ENCODE measurements at places on chromosomes 7 and 10.

DNA sequence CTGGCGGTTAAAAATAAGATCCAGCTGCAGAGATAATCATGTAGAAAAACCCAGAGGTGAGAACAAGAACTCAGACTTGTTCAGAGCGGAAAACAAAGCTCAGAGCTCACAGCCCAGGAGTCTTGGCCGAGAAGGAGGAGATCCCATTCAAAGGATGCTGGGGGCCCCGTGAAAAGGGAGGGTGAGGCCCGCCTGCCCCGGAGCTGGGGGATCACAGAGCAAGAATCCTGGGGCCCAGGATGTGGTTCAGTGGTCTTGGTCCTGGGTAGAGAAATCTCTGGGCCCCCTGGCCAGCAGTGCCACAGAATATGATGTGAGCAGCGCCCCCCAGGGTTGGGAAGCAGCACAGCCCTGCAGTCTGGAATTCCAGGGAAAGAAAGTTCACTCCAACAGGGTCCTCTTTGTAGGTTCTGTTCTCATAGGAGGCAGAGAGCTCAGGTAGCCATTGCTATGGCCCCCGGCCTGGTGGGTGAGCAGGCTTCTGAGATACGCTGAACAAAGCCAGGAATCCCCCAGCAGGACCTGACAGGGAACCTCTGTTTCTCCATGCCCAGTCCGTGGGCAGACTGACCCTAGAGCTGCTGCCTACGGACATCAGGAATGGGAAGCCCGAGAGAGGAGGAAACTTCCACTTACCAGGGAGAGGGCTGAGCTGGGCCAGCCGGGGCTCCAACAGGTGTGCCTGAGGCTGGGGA, 77.7 kb upstream of the GNA12 start:
- DNase-seq, result no peak

- DNase-seq, result no peak
Measured at GRCh38 chr10:66999762-67000545, 74.1 kb downstream of the LRRTM3 start.

DNA sequence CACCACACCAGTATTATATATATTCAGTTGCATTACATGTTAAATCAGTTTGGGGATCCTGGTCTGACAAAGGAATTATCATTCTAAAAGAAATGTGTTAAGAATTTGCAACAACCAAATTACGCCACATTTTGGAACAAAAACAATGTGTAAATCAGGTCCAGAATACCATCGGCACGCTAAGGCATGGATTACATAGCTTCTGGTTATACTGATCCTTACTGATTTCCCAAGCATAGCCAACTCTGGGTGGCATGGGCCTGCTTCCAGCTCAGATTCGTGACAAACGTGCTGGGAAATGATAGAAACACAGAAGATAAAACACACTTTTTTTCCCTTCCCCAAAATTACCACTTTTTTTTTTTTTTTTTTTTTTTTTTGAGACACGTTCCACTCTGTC, 660.0 kb downstream of the SORCS1 start:
- DNase-seq, result no peak

- DNase-seq, result no peak
Measured at GRCh38 chr7:127879436-127879835, 151.8 kb downstream of the LRRC4 start.

DNA sequence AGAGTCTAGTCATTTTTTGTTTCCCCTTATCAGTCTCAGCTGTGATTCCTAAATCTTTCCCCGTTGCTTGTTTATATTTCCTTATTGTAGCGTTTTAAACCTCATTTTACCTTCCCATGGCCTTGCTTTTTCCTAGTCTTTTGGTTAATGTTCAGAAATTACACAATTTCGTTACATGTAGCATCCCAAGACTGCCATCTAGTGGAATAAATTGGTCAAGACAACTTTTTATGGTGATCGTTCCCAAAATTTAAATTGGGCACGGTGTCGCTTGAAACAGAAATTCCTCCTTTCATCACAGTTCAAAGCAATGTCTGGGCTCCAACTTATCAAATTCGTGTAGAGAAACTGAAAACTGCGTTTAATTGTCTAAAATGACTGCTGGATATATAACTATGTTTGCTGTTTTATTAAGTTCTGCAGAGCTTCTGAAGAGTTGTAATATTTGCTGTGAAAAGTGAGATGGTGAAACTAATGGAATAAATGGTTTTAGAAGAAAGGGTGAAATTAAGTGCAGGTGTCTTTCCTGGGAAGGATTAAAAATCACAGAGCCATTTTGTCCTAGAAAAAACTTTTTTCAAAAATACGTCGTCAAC, 370.2 kb downstream of the PHF14 start:
- no peak for DNase-seq

- no peak for DNase-seq
Measured at GRCh38 chr10:1444826-1445225, 292.5 kb downstream of the ADARB2 start.

DNA sequence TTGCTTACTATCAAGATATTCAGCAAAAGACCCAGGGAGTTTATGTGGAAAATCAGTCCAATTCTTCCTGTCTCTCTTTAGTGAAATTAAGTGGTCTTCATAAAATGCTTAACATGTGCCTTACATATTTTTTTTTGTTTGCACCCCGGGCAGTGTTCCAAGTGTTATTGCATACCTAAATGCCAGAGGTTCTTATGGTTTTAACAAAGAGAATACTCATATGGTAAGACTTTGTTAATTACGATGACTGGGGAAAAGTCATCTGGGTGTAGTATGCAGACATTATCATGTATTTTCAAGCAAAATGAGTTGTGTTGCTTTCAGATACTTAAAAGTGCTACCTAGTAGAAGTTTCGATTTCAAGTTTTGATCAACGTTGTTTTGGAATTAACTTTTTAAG, 82.6 kb downstream of the PRKG1 start:
- DNase-seq, result no peak

DNA sequence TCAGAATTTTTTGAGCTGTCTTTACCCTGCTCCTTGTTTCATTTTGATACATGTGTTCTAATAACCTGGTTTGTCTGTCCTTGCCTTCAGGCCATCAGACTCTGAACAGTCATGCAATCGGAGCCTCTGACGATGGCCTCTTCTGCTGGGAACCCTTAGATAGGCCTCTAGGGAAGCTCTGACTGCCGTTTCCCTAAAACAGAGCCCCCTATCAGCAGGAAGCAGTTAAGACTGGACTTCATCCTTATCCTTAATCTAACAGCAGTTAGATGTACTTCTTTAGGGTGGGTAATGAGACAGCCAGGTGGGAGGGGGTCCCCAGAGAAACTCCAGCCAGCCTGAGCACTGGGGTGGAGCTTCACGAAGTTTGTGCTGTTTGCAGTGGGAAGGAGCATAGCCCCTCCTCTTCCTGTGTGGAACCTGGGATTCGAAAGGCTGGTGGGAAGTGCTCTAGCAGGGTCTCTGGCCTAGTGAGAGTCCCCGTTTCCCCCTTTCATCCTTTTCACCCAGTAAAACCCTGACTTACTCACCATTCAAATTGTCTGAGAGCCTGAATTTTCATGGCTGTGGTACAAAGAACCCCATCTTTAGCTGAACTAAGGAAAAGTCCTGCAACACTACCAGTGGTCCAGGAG, 28.4 kb upstream of the SORCS3 start:
- no peak for DNase-seq

DNA sequence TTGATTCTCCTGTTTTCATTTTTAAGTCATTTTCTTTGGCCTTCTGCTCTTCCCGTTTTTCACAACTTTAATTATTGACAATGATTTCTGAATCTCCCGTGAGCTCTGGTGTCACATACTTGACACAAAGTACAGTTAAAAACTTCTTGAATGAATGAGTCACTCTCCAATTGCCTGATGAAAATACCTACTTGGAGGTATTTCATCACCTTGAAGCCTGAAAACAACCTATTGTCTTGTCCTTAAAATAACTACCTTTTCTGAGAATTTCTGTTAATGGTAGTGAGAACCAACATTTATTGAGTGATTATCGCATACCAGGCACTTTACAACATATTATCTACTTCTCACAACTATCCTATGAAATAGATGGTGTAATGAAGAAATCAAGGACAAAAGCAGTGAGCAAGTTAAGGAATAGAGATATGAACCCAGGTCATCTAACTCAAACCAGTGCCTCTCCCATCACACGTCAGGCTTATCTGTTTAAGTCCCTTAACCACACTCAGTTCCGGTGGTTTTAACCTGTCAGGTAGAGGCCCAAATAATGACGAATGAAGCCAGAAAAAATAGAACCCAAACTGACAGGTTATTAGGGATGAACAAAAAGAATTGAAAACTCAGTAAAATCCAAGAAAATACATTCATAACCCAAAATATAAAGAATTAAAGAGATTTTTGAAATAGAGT, 11.6 kb downstream of the BET1 start:
- DNase-seq, result no peak

DNA sequence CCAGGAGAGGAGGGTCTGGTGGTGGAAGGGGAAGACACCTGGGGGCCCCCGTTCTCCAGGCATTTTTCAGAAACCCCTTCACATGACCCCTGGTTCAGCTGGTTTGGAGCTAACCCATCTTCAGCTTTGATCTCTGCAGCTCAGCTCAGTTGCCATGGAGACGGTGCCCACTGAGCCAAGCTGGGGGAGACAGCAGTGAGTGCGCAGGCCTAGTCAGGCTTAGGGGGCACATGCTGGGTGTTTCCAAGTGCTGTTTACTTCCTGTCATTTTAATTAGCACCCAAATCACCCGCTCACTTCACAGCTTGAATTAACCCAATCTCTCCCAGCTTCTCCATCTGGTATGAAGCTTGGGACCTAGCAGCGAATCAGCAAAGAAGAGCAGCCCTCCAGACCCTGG, 9.0 kb downstream of the SPOCK2 start:
- DNase-seq, result peak; percentile 60

GRCh38 chr7:21543528-21544302, 876 bp downstream of the DNAH11 start:
- no peak for DNase-seq

- DNase-seq, result no peak
Measured at GRCh38 chr10:102434394-102435132, 2.2 kb upstream of the CUEDC2 start.

DNA sequence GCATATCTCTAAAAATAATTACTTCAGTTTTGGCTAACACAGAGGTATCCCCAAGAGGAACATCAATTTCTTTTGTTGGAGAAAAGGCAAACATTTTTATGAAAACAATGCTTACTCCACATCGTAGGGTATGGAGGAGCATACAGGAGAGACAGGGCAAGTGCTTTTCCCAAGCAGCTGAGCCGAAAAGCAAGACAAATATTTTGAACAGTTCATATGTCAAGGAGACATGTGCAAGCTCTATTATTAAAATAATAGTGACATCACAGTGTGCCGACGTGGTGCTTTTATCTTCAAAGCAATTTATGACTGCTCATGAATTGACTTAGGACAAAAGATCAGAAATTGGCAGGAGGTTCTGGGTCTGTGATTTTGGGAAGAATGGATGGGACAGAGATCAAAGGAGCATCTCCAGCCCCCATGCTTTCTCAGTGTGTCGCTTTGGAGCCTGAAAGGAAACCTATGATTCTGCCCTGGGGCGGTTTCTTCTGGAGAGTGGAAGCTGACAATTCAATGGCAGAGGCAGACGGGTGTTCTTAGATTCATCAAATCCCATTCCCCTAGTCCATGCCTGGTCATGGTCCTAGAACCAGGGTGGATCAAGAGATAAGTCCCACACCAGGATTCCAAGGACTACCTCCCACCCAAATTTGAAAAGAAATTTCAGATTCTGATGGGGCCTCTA, 97.1 kb downstream of the JCAD start:
- DNase-seq, result no peak

DNA sequence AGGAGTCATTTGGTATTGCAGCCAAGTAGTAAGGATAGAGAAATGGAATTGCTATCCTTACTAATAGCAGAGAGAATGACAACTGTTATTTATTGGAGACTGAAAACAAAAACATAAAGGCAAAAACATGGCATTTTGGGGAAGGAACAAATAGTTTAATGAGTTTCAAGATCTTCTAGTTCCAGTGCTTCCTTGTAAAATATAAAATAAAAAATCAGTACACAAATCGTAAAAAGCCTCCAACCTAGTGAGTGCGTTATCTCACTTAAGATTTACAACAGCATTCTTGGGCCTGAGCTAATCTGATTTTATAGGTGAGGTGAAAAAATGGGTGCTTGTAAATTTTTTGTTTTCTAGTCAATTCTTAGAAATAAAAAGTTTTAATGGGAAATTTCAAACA, 3.3 kb downstream of the RBM33 start:
- no peak for DNase-seq

DNA sequence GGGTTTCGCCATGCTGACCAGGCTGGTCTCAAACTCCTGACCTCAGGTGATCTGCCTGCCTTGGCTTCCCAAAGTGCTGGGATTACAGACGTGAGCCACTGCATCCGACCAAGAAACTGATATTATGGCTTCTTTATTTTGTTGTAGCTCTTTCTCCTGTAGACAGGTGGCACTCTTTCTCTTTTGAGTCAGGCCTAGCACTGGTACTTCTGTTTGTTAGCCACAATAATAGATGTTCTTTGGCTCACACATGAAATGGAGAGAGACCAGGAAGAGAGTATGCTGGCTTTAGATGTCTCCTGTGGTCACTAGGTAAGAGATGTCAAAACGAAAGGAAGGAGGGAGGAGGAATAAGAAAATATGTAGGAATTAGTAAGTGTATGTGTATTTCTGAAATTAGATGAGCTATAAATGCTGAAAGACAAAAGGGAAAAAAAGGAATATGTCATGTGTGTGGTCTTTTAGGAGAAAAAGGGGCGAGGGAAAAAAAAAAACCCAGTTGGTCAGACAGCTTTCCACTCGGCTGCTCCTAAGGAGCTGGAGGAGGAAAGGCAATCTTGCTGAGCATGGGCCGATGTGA, 78.7 kb downstream of the CLEC2L start:
- DNase-seq, result no peak

- DNase-seq, result peak; percentile 61
Measured at GRCh38 chr10:22437620-22438588, 92.6 kb downstream of the SPAG6 start.

- no peak for DNase-seq
Measured at GRCh38 chr10:80492848-80493521, 38.9 kb downstream of the TSPAN14 start.

GRCh38 chr10:114795039-114795438, 26.5 kb upstream of the FHIP2A start:
- no peak for DNase-seq

DNA sequence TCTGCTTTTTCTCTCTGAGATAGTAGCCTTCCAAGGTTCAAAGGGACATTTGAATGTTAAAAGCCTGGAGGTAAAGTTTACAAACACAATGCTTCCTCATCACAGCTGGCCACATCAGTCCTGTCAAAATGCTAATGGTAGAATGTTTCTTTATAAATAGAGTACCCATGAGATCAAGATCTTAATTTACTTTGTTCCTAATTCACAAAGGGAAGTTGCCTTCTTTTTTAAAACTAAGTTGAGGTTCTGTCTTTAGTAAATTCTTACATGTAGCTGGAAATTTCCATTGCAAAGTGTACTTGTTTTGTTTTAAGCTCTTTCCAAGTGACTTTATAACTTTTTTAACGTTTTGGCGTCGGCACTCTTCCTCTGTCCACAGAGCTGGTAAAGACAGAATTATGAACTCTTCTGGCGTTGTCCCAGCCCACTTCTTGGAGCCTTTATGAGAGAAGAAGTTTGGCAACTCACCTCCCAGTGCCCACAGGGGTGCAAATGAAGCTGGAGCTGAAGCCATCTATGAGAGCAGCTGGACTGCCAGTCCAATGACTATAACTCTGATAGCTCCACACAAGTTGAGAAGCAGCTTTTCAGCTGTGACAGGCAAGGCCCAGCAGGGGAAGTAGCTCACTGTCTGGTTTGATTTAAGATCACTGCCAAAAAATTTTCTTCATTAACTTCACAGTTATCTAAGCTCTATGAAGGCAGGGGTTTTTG, 23.3 kb downstream of the FZD1 start:
- no peak for DNase-seq

All from anterior cingulate cortex (tissue), 58 donors.